ENCODE measurements at places on chromosomes 4 and X.

DNA sequence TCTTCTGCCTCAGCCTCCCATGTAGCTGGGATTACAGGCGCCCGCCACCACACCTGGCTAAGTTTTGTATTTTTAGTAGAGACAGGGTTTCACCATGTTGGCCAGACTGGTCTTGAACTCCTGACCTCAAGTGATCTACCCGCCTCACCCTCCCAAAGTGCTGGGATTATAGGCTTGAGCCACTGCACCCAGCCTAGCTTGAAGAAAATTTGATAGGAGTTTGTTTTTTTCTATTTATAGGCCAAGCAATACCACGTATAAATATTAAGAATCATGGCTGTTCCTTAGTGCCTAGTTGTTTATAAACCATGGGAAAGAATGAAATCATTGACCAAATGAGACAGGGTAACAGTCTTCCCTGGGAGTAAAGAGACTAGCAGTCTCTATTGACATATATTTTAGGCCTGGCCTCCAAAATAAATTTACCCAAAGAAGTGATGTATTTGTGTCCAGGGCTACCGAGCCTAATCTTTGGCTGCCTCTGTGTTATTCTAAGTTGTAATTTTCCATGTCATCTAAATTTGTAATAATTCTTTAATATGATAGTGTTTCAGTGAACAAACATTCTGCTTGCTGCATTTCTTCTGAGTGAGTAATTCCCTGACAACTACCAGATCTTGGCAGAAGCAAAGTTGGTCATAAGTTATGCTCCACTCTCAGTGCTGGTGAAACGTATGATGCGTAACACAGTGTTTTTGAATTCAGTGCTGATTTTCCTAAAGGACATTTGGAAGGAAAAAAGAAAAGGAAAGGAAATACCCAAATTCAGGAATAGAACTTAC, 10.3 kb downstream of the PKD2 start:
- peak; percentile 93 for DNase-seq

- DNase-seq = no peak
Observed at GRCh38 chr4:25919676-25920075, 5.7 kb downstream of the SMIM20 start.

DNA sequence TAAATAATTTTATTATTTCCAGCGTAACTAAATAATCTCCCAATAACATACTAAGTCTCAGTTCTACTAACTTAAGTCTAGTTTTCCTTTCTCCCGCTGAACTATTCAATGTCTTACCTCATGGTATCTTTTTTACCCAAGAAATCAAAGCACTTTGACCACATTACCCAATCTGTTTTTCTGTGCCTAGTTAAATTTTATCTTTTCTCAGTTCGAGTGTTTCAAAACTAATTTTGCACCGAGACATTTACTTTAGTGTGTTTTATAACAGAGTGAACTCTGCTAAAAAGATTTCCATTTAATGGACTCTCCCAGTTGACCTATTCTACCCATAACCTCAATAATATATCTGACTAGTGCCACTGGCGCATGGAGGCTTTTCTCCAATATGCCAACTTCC, 67.6 kb upstream of the IRF2 start:
- DNase-seq = no peak

- DNase-seq = no peak
Observed at GRCh38 chr4:74543983-74544382, 99.0 kb downstream of the AREG start.

DNA sequence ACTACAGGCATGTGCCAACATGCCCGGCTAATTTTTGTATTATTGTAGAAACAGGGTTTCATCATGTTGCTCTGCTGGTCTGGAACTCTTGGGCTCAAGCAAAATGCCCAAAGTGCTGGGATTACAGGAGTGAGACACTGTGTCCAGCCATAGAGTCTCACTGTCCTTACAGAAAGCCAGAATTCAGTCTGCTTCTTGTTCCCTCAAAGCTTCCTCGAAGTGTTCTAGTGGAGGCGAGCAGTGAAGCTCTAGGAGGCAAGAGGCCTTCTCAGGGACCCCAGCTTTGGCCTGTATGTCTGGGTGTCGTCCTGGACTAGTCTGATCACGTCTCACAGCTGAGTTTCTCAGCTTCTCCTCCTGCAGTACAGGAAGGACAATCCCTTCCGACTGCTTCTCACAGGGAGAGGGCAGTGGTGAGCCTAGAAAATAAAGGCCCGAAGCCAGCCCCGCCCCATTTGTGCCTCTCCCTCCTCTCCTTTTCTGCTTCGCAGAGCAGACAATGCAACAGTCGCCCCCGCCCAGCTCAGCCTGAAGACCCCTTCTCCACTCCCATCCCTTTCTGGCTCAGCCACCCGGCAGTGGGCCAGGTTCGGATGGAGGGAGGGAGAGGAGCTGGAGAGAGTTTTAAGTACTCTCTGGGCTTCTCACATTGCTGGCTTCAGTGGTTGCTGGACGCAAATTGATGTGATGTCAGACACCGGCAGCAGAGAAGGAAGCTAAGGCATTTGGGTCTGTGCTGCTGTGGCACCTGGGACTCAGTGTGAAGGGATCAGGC, 11.1 kb upstream of the FAM3A start:
- DNase-seq = peak; percentile 57

- DNase-seq = no peak
Observed at GRCh38 chr4:80215449-80216052, 18.2 kb downstream of the PRDM8 start.

DNA sequence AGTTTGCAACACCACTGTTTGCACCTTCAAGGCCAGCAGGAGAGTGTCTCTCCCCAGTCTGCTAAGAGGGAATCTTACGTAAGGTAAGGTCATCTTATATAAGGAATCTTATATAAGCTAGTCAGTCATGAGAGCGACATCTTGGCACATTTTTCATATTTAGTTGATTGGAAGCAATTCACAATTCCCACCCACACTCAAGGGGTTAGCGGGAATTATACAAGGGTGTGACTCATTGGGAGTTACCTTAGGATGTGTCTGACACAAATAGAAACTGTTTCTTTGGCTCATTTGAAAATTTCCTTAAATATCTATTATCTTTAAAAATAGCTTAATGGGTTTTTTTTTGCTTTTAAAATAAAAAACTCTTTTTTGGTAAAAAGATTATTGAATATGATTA, 62.1 kb upstream of the GRPR start:
- no peak for DNase-seq

DNA sequence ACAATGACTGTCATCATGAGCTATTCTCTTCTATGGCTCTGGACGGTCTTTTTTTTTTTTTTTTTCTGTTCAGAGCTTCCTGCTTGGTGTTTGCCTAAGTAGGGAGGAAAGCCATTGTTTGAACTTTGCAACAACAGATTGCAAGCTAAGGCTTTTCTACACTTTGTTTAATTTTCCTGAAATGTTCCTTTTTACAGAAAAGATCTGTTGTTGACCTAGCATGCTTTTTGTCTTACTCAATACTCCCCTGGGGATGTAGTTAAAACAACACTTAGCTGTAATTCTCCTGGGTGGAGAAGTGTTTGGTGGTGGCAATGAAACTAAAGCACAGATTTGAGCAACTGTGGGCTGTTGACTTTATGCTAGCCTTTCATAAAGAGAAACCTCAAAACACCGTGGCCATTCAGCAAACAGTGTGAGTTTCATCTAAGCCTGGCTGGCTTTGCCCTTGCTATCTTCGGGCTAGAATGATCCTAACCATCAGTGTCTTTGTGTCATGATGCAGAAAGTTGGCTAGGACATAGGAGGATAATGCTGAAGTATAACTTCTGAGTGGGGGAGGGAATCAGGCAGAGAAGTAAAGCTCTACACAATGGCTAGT, 110.5 kb downstream of the ANXA3 start:
- DNase-seq = no peak

DNA sequence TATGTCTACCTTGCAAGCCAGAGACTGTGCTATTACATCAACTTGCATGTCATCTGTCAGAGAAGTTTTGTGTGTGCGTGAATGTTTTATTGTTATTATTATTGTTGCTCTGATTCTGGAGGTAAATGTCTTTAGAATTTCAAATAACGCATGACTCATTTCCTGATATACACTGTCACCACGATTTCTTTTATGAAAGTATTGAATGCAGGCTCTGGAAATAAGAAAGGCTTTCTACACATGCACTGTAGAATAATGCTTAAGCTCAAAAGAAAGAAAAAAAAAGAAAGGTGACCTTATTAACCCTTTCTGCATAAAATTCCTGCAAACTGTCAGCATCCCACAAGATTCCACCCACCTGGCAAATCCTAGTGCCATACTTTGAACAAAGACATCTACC, 632.9 kb downstream of the ZNF674 start:
- no peak for DNase-seq

- peak; percentile 70 for DNase-seq
Observed at GRCh38 chr4:1683736-1684505, at the start of gene FAM53A. Gene FAM53A, minus strand, starts transcription at chr4:1684313. Its CDS starts 15,572 bp downstream, at chr4:1668741.

DNA sequence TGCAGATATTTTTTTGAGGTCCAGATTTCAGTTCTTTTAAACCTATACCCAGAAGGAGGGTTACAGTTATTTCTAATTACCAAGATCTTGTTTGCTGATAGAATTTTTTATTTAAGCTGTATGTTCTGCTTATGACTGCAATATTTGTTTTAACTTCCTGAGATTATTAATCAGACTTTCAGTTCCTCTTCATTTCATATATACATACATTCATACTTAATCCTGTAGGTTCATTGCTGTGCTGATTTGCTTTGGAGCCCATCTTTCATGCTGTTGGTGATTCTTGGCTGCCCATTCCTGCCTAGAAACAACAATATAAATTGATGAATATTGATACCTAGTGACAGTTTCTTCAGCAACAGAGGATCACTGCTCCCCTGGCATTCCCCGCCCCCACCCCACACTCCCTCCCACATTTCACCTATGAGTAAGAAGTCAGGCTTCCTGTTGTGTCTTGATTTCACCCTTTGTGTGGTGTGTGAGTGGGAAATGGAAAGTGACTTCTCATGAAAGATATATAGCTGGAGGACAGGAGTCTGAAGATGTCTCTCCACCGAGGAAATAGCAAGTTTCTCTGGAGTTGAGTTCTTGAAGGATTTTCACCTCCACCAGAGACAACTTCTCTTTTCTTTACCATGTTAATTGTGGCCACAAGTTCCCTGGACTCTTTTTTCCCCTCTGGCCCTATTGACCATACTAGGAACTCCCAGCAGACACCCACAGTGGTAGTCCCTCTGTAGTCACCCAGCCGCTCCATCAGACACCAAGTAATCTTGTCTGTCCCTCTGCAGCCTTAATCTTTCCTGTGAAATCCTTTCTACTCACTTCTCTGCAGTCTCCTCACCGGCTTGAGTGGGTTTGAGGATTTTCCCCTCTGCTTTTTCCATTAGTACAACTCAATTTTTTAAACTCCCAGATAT, 118.4 kb downstream of the ASB9 start:
- DNase-seq = no peak

- DNase-seq = no peak
Observed at GRCh38 chr4:164617426-164617825, 136.5 kb upstream of the SMIM31 start.

- peak; percentile 55 for DNase-seq
Observed at GRCh38 chr4:30600246-30601017, 119.7 kb upstream of the PCDH7 start.

- no peak for DNase-seq
Observed at GRCh38 chr4:6491235-6491634, 18.8 kb upstream of the PPP2R2C start.

DNA sequence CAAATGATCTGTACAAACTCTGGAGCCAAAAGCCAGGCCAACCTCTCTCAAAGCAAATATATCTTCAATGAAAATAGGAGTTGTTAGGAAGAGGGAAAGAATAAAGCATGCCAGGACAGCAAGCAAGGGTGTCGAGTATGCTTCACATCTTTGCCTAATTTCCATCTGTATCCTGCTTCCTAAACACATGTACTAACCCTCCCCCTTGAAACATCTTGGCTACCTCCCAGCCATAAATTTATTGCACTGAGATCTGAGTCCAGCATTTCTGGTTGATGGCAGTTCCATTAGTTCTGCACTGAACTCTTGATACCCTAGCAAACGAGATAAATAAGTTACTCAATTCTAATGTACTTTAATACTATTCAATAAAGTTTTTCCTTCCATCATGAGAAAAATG, 430.5 kb upstream of the TRAM1L1 start:
- no peak for DNase-seq

DNA sequence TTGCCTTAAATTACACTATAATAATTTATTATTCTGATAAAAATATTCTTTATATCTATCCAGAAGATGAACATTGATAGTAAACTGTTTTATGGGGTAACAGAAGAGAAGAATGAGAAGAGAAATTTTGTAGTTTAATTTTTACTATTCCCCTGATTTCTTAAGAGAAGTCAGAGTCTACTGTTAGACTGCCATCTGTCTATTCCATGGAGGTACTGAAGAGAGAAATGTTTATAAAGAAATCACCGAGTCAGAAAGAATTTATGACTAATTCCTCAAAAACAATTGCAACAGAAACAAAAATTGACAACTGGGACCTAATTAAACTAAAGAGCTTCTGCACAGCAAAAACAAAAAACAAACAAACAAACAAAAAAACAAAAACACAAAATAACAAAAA, 149.9 kb downstream of the FGF16 start:
- no peak for DNase-seq

DNA sequence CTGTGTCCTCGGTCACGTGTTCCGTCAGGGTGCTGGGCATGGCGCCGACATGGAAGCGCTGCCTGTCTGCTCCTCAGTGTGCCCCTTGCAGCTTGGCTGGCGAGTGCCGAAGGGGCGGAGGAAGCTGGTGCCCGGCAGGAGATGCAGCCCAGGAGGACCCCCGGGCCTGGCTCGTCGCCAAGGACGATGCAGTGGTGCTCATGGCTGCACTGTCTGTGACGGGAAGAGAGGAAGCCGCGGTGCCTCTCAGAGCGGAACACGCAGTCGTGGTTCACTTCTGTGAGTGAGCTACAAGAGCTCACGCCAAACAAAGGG, 38.1 kb downstream of the FGFRL1 start:
- DNase-seq = no peak

DNA sequence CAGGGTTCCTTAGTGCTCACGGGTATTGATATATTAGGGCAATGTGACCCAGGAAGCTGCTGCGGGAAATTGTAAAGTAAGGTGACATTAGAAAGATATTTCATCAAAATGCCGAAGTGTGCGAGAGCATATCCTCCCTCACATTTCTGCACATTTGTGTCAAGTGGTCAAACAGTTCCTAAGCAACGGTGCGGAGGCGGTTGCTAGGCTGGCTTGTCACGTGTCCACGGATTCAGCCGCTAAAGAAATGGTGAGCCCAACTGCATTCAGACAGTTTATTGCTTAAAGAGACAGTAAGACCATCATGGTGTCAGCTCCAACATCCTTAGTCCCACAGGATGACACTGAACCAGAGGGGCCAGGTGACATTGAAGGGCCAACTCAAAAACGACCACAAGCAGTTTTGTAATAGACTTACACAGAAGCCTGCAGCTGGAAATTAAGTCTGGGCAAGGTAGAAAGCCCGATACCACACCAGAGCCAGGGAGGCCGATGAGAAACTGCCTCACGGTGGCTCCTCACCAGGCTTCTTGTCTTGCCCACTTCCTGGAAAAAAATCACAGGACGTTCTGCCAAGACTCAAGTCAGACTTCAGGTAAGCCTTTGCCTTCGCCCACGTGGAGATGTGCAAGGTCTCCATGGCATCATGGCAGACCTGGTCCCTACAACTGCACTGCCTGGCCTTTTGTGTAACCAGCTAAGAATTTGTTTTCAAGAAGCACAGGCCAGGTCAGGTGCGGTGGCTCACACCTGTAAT, 50.4 kb downstream of the USP11 start:
- DNase-seq = no peak

GRCh38 chr4:41645728-41646390, 102.7 kb downstream of the PHOX2B start:
- DNase-seq = no peak

GRCh38 chrX:154372612-154373022, 1.8 kb downstream of the FLNA start:
- DNase-seq = no peak
